NCI-H2227 treated with DMSO at 0.1 percent for 48 hours (cell line): ENCODE measurements at places on chromosomes 3 and 15.

DNA sequence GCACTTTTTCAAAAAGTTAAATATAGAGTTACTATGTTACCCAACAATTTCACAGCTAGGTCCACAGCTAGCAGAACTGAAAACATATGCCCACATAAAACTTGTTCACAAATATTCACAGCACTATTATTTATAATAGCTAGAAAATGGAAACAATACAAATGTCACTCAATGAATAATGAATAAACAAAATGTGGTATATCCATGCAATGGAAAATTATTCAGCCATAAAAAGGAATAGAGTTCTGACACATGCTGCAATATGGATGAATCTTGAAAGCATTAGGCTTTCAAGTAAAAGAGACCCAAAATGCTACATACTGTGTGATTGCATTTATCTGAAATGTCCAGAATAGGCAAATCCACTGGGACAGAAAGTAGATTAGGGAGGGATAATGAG lies 111.9 kb downstream of the MECOM start:
- no peak for DNase-seq

DNA sequence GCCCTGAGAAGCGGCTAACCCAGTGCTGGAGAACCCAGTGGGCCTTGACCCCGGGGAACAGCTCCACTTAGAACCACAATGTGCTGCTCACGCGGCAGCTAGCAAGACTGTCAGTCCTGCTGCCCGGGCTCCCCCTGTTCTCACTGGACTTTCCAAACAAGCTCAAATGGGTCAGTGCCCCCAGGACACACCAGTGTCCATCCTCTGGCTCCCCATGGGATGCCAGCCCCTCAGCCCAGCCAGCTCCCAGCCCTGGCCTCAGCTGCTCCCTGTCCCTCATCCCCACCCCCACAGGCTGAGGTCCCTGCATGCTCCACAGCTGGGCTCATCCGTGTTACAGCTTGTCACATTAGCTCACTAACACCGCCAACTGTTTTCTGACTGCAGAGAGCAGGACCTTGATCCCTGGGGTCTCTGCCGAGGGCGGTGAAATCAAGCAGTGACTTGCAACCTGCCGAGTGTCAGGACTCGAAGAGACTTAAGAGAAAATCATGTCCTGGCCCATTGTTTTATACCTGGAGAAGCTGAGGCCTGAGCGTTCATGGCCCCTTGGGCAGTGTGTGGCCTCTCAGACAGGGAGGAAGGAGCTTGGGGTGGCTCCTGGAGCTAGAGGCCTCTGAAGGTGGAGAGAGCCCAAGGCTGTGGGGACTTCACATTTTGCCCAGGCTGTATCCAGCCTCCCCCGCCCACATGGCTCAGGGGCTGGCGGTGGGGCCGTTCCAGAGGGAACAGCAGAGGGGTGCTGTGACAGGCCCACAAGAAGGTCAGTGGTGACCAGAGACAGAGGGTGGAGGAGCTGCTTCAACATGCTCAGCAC lies 157.5 kb downstream of the MEGF11 start:
- DNase-seq: no peak

DNA sequence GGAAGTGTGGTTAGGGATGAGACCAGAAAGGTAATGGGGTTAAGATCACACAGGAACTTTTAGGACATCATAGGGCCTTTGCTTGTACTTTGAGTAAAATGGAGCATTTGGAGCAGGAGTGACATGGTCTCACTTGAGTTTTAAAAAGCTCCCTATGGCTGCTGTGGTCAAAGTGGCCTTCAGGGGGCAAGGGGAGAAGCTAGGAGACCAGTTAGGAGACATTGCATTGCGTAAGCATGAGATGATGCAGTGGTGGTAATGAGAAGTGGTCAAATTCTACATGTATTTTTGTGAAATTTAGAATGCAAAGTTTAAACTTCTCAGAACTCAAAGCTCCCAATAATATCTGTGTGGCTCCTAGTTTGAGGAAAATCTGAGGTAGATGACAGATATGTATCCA lies 27.9 kb downstream of the MED12L start:
- DNase-seq: no peak

DNA sequence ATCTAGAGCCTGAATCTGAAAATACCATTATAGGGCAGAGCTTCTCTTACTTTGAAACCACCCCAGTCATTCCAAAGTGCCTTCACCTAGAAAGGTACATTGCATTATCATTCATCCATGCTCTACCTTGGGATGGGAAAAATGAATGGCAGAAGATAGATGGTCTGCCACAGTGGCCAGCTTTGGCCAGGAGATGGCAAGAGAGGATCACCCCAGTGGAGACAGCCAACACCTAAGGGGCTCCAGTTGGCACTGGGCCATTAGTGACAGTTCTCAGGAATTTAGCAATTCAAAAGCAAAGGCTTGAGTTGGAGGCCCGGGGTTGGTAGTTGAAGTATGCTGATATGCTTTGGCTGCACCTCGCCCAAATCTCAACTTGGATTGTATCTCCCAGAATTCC lies 253.6 kb upstream of the MRPL3 start:
- no peak for DNase-seq

- DNase-seq: no peak
These were observed 18.1 kb downstream of the DNAJC13 start for GRCh38 chr3:132435224-132435910.

- no peak for DNase-seq
These were observed 16.9 kb downstream of the RFTN1 start for GRCh38 chr3:16496408-16497222.

- DNase-seq: peak; percentile 38
These were observed 6.3 kb downstream of the RPP25 start for GRCh38 chr15:74950078-74950908.

DNA sequence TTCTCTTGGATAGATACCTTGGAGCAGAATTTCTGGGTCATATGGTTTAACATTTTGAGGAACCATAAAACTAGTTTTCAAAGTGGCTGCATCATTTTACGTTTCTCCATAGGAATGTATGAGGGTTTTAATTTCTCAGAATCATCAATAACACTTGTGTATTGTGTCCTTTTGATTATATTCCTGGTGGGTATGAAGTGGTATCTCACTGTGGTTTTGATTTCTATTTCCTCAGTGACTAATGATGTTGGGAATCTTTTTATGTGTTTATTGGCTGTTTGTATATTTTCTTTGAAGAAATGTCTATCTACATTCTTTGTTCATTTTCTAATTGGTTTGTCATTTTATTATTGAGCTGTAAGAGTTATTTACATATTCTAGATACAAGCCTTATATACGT lies 28.8 kb downstream of the CDIN1 start:
- DNase-seq: no peak

DNA sequence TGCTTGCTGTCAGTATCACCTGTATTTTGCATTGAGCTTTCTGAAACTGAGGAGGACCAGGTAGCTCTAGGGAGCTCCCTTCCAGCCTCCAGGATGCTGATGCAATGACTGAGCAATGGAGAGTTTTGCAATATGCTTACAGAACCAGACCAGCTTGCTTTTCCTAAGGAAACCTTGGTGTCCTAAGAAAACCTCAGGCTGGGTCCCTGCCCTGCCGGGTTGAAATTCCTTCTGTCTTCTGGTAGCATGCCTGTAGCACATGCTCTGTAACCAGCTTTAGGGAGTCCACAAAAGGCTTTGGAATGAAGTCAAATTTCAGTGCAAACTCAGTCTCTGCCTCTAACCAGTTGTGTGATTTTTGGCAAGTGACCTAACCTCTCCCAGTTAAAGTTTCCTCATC lies 65.8 kb upstream of the GSK3B start:
- no peak for DNase-seq

GRCh38 chr15:34753236-34753894 lies 1.4 kb downstream of the GJD2 start:
- no peak for DNase-seq

DNA sequence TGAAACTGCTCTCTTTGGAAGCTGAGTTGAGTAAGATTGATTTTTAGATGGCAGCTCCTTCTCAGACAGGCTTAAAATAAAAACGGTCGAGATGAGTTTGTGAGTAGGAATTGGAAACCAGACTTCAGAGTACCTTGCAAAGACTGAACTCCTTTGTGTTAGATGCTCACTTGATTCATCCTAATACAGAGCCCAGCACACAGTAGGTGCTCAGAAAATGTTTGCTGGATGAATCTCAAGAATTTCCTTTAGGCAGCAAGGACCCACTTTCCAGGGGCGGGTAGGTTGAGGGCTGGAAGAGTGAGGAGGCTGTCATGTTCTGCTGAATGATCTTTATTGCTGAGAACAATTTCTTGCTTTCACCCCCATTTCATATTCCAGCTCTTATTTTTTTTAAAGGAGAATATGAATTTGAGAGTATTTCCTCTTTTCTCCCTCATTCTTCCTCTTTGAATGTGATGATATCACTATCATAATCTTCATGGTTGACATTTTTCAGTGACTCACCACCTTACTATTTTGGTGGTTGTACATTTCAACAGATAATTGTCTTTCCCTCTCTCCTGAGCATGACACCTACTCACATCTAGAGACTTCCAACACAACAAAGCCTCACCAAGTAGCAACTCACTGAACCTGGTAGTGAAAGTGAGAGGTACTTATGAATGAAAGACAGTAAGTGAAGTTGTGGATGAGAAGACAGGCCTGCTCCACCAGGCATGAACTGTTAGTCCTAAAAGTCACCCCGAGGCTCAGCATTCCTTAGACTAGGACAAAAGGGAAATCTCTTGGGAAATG lies 113.3 kb downstream of the PDCD6IP start:
- no peak for DNase-seq

DNA sequence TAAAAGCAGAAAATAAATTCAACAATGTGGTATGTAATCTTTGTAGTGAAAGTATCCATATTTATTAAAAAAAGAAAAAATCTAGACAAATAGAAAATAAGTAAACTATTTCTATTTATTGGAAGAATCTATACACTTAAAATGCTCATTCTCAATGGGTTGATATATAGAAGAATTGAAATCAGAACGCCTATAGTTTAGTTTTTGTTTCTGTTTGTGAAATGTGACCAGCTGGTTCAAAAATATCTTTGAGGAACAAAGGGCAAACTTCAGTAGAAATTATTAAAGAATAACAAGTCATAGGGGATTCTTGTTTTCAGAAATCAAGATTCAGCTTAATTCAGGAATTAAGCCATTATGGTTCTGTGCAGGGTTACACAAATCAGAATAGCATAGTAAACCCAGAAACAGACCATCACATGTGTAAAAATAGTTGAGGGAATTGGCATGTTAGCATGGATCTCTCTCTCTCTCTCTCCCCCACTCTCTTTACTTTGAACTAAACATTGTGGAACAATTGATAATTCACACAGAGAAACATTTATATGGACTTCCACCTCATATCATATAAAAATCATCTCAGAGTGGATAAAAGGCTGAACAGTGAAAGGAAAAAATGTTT lies 134.0 kb downstream of the CHL1 start:
- DNase-seq: no peak

DNA sequence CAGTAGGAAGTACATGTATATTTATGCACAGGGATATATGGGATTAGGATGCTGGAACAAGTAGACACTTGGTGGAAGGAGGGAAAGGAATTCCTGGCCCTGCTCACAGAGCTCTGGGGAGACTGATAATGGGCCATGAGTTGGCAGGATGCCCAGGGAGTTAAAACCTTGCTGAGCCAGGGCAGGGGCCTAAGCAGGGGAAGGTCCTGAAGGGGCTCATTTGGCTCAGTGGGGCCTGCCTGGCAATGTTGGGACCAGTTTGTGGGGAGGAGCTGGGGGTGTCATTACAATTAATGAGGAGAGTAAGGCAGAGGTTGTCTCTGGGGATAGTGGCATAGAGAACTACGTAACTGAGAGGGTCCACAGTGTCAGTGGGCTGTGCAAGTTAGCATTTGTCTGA lies 124.2 kb upstream of the ADPGK start:
- peak; percentile 79 for DNase-seq

- no peak for DNase-seq
These were observed 43.9 kb downstream of the PPCDC start for GRCh38 chr15:75067123-75067830.

DNA sequence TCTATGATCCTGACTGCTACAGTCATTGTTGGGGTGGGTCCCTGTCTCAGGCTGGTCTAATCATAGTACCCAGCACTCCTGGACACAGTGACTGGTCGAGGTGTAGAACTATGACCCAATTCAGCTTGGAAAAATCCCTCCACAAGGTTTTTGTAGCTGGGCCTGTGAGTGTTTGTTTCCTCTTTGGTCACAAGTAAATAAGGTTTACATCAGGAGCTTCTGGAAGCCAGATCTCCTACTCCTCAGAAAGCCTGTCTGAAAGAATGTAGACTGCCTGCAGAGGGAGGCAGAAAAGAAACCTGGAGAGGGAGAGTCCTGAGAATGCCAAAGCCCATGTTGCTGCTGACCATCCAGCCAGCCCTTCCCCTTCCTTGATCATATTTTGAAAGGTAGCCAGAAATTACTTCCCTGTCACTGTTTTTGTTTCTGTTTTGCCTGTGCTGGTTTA lies 123.2 kb downstream of the RAP2B start:
- DNase-seq: no peak

- no peak for DNase-seq
These were observed 82.9 kb upstream of the DGKG start for GRCh38 chr3:186444974-186445373.

DNA sequence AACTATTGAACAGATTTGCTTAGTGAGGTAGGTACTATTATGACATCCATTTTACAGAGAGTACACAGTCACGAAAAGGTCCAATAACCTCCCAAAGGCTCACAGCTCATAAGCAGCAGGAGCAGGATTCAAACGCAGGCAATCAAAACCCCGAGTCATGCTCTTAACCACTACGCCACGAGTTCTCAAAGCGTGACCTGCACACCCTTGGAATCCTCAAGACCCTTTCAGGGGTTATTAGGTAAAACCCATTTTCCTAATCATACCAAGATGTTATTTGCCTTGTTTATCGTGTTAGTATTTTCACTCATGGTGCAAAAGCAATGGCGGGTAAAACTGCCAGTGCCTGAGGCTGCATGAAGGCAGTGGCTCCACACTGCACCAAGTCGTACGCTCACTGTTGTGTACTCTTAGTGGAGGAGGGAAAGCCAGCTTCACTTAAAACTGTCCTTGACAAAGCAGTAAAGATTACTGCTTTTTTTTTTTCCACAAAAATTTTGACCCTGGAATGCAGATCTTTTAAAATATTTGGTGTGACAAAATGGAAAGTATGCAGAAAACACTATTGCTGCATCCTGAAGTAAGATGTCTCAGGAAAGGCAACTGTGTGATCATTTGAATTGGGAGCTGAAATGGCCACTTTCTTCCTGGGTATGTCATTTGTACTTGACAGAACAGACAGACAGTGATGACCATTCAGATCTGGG lies 96.1 kb downstream of the IGF2BP2 start:
- no peak for DNase-seq

DNA sequence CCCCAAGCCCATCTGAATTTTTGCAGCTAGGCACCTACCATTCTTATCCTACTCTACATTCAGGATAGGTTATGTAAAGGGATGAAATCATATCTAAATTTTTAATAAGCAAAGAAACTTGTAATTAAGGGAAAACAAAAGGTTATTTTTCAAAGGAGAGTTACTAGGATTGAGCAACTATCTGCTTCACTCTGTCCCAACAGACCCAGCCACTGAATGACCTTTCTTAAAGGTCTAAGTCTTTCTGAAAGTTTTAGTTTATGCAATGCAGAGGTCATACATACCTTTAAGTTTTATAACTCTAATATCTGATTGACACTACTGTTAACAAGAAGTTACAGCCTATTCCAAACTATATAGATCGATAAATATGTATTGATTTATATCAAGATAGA lies 209.2 kb upstream of the CTNNB1 start:
- no peak for DNase-seq
